ENCODE measurements at places on chromosomes 12 and 14.
A peak's percentile ranks its signal among the peaks of the same experiment; 100 is the strongest.

DNA sequence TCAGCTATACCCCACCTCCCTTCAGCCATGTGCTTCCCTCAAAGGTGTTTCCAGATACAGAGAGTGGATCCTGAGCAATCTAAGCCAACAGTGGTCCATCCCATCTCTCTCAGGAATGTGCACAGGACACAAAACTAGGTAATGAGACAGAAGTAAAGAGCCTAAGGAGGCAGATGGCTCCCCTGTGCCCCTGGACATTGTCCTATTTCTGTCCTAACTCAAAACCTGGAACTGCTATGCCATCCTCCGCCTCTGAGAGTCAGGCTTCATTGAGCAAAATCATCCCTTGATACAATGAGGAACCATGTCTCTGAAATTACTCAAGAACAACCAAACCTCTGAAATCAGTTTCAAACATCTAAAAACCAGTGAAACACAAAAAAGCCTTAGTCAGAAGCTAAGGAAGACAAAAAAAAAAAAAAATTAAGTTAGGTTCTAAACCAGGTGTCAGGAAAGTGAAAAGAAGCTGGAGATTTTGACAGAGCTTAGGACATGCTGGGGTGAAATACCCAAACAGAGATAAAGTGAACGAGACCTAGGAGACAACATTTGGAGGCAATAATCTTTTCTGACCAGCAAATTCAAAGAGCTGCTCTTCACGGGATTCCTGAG is 200.3 kb upstream of the PLEKHG7 start:
- DNase-seq, result no peak

DNA sequence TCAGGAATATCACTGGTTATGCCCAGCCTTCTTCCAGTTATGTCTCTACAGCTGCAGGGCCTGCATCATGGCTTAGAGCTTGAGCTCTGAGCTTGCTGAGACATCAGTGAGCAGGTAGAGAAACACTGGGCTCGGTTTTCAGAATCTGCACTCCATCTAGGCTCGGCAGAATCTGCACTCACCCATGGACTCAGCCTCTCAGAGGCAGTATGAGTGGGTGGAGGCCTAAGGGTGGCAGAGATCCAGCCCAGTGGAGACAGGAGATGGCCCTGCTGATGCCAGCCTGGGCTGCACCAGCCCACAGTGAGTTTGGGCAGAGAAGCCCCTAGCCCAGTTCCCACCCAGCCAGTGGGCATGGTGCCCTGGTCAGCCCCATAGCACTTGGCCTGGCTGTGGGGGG is 12.8 kb downstream of the KRT80 start:
- DNase-seq, result no peak

GRCh38 chr14:75404847-75405246 is 23.0 kb upstream of the JDP2 start:
- DNase-seq, result no peak

- DNase-seq, result no peak
Observed at GRCh38 chr12:105834496-105834895, 304.3 kb downstream of the NUAK1 start.

DNA sequence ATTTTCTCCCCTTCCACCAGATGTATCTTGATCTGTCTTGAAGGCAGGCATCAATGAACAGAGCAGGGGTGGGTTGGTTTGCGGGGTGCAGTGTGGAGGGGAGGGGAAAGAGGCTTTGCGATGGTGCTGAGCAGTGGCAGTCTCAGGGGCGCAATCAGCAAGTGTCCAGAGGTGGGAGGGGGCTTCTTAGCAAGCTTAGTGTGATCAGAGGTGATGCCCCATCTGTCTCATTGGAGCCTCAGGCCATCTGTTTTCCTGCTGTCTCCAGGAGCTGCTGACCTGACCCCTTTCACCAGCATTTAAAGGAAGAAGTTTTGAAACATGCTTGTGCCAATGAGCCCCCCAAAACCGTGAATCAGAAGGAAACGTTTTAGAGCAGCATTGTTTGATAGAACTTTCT is 187.7 kb upstream of the LHX5 start:
- no peak for DNase-seq

DNA sequence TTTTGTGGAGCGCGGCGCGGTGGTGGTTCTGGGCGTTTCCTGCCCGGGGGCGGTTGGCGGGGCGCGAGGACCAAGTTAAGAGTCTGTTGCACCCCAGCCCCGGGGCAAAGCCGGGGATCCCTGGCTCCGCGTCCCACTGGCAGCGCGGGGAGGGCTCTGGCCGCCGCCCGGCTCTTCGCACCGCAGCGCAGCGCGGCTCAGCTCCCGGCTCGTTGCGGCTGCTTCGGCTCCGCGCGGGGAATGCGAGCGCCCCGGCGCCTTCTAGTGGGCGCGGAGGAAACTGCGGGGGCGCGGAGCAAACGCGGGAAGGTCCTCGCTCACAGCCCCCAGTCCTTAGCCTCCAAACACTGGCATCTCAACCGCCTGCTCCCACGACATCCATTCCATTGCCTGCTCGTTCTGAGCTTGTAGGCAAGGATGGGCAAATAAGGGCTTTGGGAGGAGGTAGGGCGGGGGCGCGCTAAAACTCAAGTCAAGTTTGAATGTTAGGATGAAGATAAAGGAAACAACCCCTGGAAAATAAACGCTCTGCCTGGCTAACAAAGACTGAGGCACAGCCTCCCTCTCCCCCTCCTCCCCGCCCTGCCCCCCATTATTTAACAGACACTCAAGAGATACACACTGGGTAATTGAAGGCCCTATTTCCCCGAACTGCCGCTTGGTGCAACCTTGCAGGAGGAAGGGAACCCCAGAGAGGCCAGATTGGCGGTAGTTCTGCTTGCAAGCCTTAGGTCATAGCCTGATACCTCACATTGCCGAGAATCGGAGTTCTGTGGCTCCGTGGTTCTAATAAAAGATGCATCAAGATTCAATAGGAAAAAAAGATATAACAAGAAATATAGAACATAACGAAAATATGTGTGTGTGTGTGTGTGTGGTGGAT is at the start of gene B4GALNT1:
TSS of gene B4GALNT1 (minus strand) at position 244 of the 883 bp plus-strand sequence. CDS start 1,069 bp downstream, outside the sequence.
- DNase-seq, result peak; percentile 31

- no peak for DNase-seq
Observed at GRCh38 chr14:68172627-68173026, 353.0 kb downstream of the RAD51B start.

GRCh38 chr12:95339086-95339788 is 121.6 kb downstream of the VEZT start:
- DNase-seq, result no peak

DNA sequence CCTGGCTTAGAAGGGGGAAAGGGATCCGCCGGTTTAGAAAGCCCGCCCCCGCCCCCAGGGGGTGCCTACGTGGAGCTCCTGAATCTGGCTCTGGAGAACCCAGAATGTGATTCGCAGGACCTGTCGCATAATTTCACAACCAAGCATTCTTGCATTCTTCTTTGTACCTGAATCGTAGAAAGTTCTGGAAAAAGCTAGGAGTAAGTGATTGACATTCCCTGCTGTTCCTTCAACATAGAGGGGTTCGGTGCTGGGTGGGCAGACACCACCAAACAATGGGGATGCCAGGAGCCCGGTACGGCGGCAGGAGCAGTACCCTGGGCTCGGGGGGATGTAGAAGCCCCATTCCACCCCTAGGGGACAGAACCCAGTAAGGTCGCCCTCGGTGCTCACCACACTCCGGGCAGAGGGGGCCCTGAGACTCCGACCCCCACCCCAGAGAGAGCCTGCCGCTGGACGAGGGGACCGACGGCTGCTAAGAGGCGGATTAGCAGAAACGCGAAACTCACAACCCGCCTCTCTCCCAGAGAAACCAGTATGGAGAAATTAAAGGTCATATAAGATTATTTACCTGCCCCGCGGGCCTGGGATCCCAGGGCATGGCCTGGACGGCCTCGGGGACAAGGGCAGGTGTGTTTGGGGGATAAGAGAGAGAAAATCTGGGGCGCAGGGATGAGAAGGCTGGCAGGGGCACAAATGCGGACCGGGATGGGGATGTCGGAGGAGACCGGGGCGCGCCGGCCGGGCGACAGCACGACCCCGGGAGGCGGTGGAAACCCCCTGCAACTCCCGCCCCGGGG is 520 bp downstream of the CSRP2 start:
- no peak for DNase-seq

DNA sequence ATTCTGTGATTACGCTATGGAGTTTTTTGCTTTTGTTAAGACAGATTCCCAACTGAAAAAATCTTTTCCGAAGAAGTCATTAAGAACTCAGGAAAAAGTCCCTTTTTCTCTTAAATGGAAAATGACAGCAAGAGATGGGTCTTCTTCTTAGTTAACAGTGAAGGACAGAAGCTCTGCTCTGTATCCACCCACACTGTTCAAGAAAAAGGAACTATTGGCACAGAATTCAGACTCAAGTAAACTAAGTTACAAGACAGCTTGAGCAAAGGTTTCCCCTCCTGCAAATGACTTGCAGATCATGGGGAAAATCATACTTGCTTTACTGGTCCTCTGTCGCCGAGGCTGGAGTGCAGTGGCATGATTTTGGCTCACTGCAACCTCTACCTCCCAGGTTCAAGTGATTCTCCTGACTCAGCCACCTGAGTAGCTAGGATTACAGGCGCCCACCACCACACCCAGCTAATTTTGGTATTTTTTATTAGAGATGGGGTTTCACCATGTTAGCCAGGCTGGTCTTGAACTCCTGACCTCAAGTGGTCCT is 137.1 kb upstream of the AEBP2 start:
- no peak for DNase-seq

DNA sequence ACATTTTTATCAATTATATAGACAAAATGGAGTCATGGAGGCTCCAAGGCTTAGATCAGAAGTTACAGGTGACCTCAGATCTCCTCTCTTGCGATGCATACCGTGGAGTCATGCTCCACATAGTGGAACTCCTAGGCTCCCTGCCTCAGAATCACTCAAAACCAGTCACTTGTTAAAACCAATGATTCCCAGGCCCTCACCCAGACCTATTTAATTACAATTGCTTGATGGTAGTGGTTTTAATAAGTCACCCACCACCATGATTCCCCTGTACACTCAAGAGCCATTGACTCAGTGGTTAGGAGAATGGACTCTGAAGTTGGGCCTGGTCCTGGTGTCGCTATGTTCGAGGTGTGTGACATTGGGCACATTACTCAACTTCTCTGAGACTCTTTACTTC is 26.9 kb downstream of the IFNG-AS1 start:
- DNase-seq, result no peak

GRCh38 chr12:48796976-48797375 is 8.1 kb upstream of the ADCY6 start:
- DNase-seq, result no peak

- no peak for DNase-seq
Observed at GRCh38 chr12:102618197-102618877, 138.0 kb upstream of the IGF1 start.

DNA sequence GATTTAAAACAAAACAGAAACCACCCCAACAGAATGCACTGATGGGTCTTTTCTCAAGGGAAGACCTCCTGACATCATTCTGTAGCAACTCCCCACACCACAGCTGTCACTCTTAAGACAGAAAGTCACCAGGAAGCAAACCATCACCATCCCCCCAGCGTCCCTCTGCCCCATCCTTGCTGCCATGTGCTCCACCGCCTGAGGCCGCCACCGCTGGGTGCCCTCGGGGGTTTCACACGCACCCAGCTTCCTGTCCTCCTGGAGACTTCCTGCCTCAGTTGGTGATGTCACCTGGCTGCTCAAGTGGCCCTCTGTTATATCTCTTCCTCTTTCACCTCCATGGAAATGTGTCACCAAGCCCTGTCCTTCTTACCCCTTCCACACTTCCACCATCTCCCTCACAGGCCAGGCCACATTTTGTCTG is 71.4 kb upstream of the GPR68 start:
- DNase-seq, result peak; percentile 54

DNA sequence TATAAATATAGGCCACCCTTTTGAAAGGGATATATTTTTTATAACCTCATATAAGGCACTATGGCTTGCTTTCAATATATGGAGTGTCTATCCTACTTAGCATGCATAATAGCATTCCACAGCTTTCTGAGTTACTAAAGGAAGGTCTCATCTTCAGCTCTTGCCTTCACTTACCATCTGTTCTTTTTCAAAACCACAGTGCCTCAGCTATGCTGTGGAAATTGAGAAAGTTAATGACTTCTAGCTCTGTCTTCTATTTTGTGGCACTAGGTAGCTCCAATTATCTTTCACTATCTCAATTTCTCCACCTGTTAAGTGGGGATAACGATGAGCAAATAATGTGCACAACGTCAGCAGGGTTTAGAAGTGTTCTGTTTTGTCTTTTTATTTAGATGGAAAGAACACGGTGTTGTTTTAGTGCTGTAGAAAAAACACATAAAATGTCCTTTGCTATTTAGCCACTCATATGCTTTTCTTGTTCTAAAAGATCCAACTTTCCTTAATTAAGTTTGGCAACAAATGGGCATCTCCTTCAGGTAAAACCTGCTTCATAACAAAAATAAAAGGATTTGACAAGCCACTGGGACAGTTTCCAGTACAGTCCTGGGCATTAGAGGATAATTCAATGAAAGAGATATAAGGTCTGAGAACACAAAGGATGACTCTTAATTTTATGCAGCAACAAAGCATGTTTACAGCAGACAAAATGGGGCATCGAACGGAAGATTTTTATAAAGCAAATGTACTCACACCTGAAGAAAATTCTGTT is 462.0 kb upstream of the SYT1 start:
- no peak for DNase-seq

- DNase-seq, result no peak
Observed at GRCh38 chr12:88298761-88299242, 156.7 kb downstream of the TMTC3 start.

- DNase-seq, result no peak
Observed at GRCh38 chr14:71286126-71286525, 378.9 kb downstream of the PCNX1 start.

DNA sequence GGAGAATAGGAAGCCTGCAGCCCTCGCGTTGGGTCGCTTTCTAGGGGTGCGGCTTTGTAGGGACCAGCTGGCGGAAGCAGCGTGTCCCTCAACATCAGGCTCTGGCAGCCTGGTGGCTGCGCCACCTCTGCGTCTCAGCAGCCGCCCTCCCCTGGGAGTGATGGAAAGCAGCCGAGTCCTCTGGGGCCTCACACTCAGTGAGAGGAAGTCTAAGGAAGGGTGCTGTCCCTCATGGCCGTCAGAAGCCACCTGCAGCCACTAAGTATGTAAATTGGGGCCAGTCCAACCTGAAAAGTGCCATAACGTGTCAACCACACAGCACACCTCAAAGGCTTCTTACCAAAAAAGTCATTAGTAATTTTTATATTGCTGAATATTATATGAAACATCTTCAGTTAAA is 80.3 kb downstream of the WDR20 start:
- DNase-seq, result no peak

DNA sequence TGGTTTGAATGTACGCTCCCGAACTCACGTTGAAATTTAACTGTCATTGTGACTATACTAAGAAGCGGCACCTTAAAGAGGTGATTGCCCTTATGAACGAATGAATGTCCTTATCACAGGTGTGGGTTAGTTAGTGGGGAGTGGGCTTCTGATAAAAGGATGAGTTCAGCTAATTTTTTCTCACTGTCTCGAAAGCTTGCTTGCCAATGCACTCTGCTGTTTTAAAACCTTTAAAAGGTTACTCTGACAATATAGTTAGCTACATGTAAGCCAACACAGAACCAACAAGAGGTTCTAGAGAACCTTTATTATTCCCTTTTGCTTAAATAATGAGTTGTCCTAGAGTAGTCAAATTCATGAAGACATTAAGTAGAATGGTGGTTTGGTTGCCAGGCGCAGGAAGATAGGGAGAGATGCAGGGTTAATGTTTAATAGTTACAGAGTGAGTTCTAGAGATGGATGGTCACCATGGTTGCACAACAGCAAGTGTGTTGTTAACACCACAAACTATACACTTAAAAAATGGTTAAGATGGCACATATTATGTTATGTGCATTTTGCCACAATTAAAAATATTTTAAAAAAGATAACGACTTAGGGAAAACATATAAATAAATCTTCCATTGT is 26.3 kb downstream of the RTN1 start:
- DNase-seq, result no peak

All from stimulated activated CD8-positive, alpha-beta memory T cell treated with anti-CD3 and anti-CD28 coated beads, Interleukin-2, amount 100 ng/mL, for 1 hour (primary cell).